ENCODE measurements at places on chromosomes 11 and 22.
A peak's percentile ranks its signal among the peaks of the same experiment; 100 is the strongest.

DNA sequence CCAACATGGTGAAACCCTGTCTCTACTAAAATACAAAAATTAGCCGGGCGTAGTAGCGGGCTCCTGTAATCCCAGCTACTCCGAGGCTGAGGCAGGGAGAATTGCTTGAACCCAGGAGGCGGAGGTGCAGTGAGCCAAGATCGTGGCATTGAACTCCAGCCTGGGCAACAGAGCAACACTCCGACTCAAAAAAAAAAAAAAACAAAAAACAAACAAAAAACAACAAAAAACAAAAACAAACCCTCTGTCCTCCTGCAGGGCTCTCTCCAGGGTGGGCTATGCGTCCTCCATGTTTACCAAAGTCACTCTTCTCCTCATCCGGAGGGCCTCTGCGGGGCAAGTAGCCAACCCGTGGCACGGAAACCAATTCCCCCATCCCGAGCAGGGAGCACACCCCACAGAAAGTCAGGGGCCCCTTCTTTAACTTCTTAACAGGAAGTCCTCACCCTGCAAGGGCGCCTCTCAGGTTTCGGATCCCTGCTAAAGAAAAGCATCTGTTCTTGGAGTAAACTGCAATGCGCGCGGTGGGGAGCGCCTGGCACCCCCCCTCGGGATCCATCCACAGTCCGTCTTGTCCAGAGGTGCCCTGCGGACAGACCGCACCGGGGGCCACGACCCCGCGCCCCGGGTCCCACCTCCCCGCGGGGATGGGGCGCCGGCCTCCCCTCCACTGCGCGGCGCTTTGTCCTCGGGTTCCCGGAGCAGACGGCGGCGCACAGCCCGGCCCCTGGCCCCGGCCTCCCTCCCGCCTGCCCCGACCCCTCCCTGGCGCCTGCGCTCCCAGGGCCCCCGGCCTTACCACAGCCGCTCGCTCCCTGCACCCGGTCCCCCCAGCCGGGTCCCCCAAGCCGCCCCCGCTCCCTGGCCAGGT lies 712 bp downstream of the CERK start:
- peak; percentile 22 for DNase-seq

- DNase-seq: no peak
Observed at GRCh38 chr11:84230402-84230801, 944.2 kb upstream of the CCDC90B start.

GRCh38 chr11:125174686-125175085 lies 10.1 kb downstream of the PKNOX2 start:
- DNase-seq: no peak

DNA sequence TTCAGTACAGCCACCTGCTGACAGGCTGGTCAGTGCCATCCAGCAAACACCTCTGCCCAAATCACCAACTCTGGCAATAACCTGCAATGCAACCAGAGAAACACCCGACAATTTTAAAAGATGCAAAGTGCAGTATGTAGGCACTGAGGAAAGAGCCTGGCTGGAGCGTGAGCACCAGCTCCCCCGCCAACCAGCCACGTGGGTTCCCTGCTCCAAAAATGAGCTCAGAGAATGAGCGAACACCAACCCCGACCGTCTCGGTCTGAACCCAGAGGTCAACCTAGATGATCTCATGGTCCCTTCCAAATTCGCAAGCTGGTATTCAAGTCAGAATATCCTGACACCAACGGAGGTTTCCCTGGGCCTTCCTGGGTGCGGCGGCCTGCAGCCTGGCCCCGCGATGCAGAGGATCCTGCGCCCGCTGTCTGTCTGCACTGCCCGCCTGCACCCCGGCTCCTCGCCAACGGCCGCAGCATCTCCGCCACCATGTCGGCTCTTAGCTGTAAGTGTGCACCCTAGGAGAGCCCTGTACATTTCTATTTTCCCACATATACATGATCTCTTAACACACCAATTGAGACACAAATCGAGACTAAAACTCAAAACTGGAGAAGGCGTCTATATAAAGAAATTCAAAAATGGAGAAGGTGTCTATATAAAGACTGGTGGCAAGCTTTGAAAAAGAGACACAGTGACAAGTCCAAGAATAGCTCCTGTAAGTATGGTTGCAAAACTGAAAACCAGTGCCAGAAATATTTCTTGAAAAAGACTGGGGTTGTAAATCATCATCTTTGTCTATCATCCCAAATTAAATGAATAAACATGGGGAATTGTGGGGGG lies 22.8 kb downstream of the TMEM184B start:
- DNase-seq: no peak

- DNase-seq: no peak
Observed at GRCh38 chr11:6214530-6214929, 9.2 kb downstream of the C11orf42 start.

DNA sequence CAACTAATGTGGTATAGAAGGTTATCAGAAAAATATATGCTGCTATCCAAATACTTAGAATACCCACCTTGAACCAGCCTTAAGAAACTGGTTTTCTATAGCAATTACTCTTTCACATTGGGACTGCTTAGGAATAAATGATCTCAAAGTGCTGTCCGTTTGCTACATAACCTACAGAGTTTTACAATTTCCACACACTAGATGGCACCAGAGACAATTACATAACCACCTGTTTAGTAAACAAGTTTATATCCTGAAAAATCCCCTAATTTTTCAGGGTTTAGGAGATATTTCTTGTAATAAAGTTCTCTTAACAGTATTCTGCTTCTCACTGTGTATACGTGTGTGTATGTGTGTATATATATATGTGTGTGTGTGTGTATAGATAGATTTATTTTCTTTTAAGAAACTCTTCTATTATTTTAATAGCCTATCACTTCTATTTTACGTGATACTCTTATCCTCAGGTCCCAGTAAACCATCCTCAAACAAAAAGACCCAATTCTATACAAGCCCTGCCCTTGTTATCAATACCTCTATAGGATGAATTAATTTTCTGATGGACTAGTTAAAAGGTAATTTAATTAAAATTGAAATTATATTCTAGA lies 6.7 kb upstream of the OR5I1 start:
- no peak for DNase-seq

DNA sequence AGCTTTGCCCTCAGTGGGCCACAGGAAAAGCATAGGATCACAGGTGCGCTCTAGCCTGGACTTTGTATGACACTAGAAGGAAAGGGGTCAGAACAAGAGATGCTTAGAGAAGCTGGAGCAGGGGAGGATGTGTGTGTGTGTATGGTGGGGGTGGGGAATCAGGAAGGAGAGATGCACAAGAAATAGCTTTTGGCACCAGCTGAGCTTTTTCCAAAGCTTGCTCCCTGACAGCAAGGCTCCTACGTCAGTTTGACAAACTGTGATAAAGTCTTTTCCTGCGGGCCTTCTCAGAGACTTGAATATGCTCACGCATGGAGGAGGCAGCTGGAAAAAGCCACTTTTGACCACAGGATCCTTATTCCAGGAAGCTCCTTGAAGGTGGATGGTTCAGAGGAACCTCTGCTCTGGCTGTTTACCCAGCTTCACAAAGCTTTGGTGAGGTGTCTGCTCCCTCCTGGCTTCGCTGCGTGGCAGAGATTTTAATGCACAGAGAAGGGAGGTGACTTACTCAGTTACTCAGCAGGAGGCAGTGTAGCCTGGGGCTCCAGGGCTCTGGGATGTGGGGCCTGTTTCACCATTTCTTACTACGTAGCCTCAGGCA lies 3.9 kb downstream of the CDC42EP1 start:
- no peak for DNase-seq

- no peak for DNase-seq
Observed at GRCh38 chr11:69530278-69531070, 49.0 kb downstream of the LINC01488 start.

GRCh38 chr22:30370641-30371230 lies 13.9 kb downstream of the CCDC157 start:
- DNase-seq: no peak

GRCh38 chr22:22380098-22381030 lies 128.2 kb downstream of the ZNF280B start:
- DNase-seq: no peak

GRCh38 chr22:30206944-30207343 lies 39.6 kb downstream of the LIF start:
- no peak for DNase-seq

GRCh38 chr11:47351156-47352126 lies 1.1 kb downstream of the MYBPC3 start:
- DNase-seq: no peak

DNA sequence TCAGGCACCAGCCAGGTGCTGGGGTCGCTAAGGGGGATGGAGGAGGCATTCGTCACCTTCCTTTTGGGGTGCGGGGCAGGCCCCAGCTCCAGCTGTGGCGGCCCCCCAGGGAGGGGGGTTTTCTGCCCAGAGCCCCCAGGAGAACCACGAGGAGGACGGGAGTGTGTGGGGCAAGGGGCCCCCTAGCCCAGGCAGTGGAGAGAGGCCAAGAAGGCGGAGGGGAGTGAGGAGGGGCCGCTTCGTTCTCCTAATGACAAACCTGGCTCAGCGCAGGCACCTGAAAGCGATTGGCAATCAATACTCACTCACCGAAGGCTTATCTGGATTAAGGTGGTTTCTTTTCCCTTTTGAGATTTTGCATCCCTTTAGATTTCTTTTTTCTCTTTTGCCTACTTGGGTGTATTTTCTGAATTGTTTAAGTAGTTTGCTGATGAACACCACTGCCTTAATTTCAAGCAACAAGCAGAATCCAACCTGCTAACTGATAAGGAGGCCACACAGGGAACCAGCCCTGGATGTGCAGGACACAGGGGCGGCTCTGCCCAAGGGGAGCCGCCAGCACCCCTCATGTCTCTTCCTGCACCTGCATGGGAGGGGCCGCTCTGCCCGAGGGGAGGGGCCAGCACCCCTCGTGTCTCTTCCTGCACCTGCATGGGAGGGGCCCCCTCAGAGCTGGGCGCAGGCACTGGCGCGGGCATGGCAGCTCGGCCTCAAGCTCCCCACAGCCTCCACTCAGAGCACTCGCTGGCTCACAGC lies 122.3 kb downstream of the BRD1 start:
- DNase-seq: no peak

- no peak for DNase-seq
Observed at GRCh38 chr22:43743929-43744643, 68.0 kb downstream of the EFCAB6 start.

- no peak for DNase-seq
Observed at GRCh38 chr22:47304191-47304831, 541.9 kb downstream of the TBC1D22A start.

DNA sequence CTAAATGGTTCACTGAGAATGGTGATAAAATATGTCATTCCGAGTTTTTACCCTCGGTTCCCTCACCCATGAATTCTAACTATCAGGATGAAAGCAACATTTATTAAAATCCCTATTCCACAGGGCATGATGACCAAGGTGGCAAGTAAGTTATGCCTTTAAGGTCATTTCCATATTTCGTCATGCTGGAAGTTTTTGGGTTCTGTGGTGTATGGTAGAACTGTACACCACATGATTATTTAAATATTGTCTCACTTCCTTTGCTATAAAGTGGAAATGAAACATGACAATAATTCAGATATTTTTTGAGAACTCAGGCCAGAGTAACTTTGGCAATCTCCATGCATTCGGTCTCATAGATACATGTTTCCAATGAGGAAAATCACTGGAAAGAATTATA lies 68.5 kb upstream of the CARD18 start:
- no peak for DNase-seq

GRCh38 chr22:45563362-45564040 lies 60.8 kb downstream of the FBLN1 start:
- no peak for DNase-seq

DNA sequence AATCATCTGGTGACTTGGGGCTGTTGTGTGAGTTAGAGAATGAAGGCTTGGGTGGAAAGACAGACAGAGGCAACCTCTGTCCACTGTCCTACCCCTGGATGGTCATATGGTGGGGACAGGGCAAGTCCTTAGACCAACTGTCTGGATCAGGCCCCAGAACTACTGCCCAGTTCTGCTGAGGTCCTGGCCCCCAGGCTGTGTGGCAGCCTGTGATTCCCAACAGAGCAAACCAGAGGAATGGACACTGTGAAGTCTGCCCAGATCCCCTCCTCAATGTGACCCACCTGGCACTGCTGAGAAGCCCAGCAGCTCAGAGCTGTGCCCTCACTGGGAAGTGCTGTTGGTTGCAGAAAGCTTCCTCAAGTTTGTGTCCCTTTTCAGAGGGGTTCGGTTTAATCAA lies 69.0 kb downstream of the GGTLC2 start:
- DNase-seq: no peak

- no peak for DNase-seq
Observed at GRCh38 chr11:21053466-21053865, 384.1 kb downstream of the NELL1 start.

- no peak for DNase-seq
Observed at GRCh38 chr11:20616920-20617319, 17.5 kb downstream of the SLC6A5 start.

DNA sequence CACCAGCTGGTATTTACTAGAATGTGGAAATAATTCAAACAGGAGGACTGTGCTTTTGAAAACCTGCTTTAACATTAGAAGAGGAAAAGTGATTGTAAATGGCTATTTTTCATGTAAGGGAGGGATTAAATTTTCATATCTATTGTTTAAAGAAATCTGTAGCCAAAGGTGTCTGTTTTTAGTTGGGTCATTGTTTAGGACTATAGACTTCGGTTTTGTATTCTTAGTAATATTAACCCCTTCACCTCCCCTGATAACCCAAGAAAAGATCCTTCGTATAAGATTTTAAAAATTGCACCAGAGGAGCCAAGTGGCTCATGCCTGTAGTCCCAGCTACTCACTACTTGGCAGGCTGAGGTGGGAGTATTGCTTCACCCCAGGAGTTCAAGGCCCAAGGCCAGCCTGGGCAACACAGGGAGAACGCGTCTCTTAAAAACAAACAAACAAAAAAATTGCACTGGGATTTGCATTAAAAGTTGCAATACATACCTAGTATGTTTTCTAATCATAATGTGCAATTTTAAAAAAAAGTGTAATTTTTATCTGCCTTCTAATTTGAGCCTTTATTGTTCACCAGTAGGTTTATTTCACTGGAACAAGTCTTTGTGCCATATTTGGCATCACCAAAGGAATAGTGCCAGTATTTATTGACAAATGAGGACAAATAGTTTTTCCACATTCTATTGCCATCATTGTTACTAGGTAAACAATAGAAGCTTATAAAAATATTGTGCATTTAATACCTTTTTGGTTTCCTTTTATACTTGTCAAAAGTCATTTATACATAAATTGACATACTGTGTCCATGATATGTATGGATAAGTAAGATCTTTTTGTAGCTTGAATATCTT lies 34.3 kb downstream of the MTMR3 start:
- no peak for DNase-seq

DNA sequence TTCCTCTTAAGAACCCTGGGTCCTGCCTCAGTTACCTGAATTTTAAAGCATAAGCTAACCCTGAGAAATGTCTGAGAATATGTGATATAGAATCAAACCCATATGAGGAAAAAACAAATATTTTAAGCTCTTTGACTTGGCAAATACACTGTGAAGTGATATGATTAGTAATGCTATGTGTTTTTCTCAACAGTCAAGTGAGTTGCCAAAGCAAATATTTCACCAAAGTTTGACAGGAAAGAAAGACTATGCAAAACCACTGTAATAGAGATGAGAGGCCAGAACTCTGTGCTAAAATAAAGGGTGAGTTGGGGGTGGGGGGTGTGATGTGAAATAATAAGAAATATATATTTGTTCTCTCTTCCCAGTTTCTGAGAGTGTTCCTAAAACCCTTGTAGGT lies 613.5 kb upstream of the CCDC179 start:
- DNase-seq: no peak
